ENCODE measurements at places on chromosomes 11 and 22. TPM values are rescaled to one million over a fixed set of nuclear protein-coding genes. Genes with fewer than 3 reads are reported as not detected.

Gene APOBEC3B
- 6.5 TPM for polyA plus RNA-seq

Gene C22orf15
- polyA plus RNA-seq, result 3.5 TPM

Gene SLC17A6
- polyA plus RNA-seq, result not detected

DNA sequence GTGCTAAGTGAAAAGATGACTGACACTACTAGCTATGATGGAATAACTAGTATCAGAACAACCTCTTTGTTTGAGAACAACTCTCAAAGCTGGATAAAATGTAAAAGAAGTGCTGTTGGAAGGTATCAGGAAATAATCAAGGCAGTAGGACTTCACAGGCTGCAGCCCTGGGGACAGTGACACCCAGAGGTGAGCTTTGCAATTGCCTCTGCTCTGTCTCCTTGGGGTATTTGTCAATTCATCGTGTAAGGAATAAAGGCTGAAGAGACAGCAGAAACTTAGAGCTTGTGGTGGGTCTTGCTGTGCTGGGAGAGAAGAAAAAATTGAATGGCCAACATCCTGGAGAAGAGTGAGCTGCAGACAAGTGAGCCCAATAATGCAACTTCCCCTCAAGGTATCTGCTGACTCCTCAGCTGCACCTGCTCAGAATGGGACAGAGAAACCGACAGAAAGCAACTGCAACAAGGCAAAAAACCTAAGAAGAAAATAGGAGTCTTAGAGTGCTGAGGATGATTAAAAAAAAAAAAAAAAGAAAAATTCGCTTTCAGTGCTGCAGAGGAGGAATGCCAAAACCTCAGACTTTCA lies 141.1 kb downstream of the RCN1 start:
- DNase-seq, result no peak

GRCh38 chr22:36379593-36380361 lies 8.0 kb downstream of the MYH9 start:
- DNase-seq, result no peak

DNA sequence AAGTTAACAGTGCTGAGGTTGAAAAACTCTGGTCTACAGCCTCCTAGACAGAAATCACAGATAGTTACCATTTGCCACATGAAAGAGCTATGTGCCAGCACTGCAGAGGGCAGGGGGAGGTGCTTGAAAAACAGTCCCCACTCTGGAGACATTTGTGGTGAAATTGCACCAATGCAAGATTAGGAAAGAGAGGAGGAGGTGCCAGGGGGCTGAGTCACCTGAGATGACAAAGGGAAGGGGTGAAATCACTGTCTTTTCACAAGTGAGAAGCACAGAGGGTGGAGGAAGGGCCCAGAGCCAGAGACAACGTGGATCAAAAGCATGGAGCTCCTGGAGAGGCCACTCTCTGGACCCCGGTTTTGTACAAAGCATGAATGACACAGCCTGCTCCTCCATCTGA lies 196.3 kb downstream of the BUD13 start:
- DNase-seq, result no peak
